ENCODE measurements at places on chromosomes 6 and 20.

DNA sequence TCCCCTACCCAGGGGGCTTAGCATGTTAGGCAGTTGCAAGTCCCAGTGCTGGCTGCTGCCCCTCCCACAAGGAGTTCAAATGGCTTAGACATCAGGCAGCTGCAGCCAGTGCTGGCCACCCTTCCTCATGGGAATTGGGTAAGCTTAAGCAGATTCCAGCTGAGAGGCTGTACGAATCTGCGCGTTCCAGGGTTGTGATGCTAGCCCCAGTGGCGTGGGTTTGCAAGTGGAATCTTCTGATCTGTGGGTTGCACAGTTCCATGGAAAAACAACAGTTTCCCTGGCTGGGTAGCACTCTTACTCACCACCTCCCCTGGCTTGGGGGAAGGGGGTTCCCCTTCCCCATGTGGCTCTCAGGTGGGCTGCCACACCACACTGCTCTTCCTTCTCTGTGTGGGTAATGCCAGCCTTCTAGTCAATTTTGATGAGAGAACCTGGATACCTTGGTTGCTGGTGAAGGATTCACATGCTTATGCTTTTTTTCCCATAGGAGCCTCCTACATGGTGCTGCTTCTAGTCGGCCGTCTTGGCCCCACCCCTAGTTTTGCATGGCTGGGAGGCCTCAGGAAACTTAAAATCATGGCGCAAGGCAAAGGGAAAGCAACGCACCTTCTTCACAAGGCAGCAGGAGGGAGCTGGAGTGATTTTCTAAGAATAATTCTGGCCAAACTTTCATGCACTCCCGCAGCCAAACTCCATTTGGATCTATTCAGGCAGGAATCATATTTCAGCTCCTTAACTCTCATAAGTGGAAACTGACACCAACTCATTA, 13.0 kb downstream of the DYNLT2 start:
- no peak for DNase-seq

- no peak for DNase-seq
Observed at GRCh38 chr6:19983374-19983773, 146.2 kb downstream of the ID4 start.

GRCh38 chr6:126795161-126795560, 323.3 kb upstream of the RSPO3 start:
- DNase-seq, result no peak

DNA sequence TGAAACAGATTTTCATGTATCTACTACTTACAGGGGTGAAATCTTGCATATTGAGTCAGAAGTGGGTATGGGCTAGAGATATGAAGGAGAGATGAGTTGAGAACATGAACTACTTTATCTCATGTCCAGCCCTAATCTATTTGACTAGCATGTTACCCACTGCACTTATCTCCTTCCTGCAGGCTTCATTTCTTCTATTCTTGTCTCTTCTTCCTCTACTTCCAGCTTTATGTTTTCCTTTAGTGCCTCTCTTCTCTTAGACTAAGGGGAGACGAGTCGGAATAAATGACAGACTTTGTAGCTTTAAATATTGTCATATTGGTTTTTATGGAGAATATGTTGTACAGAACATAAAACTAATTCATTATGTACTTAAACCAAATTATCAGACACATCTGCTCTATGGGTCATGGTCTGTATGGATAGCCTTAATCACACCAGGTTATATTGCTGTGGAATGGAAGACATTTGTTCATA, 5.3 kb downstream of the RAB32 start:
- DNase-seq, result no peak

DNA sequence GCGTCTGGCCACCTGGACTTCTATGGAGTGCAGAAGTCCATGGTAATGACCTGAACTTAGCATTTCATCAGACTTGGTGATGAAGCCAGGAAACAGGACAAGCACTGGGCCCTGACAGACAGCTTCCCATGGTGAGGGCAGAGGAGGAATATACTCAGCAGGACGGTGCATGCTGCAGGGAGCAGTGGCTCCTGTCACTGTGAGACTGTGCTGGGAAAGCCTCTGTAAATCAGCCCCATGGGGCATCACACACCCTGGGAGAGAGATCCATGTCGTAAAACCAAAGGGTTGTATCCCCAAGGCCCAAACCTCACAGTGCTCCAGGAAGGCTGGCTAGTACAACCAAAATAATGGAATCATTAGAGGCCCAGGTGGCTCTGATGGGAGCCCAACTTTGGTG, 58.7 kb upstream of the PRND start:
- DNase-seq, result no peak

- no peak for DNase-seq
Observed at GRCh38 chr20:38032585-38033329, 499 bp downstream of the TTI1 start.

- peak; percentile 67 for DNase-seq
Observed at GRCh38 chr20:13546497-13547131, 92.1 kb downstream of the TASP1 start.

- DNase-seq, result peak; percentile 54
Observed at GRCh38 chr6:37103169-37104039, 66.5 kb upstream of the PIM1 start.

DNA sequence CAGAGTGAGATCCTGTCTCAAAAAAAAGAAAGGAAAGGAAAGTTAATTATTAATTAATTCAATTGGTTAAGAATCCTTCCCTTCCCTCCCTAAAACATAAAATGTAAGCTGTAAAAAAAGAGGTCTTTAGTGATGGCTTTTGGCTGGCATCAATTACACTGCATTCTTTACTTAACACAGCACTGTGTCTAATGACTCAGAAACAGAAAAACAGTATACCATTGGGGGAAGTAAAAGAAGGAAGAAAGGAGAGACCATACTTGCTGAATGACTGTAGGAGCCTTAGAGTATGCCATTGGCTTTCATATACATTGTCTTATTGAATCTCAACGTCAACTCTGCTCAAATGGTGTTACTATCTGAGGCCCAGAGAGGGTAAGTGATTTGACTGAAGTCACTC, 18.3 kb upstream of the CITED2 start:
- no peak for DNase-seq

- no peak for DNase-seq
Observed at GRCh38 chr6:119848696-119849095, 499.1 kb upstream of the MAN1A1 start.

GRCh38 chr20:34689486-34689885, 12.6 kb upstream of the PIGU start:
- no peak for DNase-seq

- DNase-seq, result no peak
Observed at GRCh38 chr20:9498322-9498721, 16.1 kb upstream of the LAMP5 start.

DNA sequence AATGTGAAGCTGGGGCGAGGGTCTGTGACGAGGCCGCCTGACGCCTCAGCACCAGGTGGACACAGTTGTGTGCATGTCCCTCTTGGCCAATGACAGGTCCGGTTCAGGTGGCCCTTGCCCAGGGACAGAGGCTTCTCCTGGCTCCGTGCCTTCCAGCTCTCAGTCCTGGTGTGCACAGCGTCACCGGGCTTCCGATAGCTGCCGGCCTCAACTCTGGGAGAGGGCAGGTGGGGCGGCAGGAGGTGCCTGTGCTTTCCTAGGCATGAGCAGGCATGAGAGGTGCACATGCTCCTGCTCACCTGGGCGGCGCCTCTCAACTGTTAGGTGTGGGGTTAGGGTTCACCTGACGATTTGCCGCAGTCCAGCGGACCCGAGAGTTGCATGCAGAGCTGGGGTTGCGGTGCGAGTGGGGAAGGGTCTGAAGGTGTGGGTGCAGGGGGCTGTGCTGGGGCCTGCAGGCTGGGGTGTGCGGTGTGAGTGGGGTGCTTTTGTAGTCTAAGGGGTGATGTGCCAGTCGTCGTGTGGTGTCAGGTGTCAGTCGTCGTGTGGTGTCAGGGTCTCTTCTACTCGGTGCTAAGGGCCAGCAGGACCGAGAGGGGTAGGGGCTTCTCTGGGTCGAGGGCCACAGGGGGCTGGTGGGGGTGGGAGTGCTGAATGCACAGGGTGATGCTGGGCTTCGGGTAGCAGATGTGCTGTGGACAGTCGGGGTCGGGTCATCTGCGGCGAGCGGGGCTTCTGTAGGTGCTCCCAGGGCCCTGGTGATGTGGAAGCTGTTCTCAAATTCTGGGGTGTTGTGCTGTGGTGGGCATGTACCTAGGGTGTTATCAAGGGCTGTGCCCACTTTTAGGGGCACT, 3.8 kb upstream of the SOX18 start:
- DNase-seq, result no peak

- peak; percentile 54 for DNase-seq
Observed at GRCh38 chr20:25247000-25247517, 826 bp upstream of the PYGB start.

GRCh38 chr20:23640018-23640601, 2.4 kb upstream of the CST3 start:
- DNase-seq, result no peak

DNA sequence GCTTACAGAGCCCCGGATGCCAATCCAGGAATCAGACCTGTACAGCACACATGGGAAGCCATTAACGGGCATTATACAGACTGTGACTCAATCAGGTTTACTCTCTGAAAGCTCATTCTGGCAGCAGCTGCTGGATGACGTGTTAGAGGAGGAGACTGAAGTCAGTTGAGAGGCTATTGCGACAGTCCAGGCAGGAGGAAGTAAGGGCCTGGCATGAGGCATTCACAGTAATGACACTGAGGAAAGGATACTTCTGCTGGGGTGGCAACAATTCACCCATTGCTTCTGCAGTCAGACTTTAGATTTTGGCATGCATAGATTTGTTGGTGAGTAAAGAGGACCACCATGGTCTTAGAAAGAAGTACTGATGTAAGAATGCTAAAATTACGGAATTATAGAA, 151.0 kb upstream of the HEY2 start:
- DNase-seq, result no peak

Measured in iPS-NIHi11 (cell line).